ENCODE measurements at places on chromosomes 7 and 10.

DNA sequence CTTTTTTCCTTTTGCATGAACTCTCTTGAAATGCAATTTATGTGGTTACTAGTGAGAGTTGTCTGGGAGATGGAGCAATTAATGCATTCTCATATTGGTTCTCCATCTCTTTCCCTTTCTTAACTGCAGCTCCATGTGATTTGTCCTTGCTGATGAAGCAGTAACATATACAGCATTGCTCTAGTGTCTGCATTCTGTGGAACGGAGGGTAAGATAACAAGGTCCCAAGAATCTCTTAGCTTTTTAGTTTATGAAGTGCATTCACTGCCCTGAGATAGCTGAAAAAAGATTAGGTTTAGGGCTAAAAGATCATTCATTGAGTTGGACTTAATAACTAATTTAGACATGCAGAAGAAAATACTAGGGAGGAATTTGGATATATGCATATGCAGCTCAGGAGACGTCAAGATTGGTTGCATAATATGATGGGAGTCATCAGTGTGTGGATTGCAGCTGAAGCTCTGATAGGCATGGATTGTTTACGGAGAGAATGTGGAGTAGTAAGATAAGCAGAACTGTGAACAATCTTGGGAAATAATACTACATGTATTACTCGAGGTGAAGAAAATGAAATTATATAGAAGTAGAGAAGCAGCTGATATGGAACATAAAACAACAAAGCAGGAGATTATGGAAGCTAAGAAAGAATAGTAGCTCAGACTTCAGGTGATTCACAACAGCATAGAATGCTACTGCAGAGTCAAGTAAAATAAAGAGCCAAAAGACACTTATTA is 404.7 kb downstream of the ARL4A start:
- no peak for DNase-seq

- DNase-seq: no peak
Measured at GRCh38 chr10:132991706-132992432, 49.5 kb upstream of the CFAP46 start.

- no peak for DNase-seq
Measured at GRCh38 chr7:156456503-156457115, 184.0 kb upstream of the RNF32 start.

DNA sequence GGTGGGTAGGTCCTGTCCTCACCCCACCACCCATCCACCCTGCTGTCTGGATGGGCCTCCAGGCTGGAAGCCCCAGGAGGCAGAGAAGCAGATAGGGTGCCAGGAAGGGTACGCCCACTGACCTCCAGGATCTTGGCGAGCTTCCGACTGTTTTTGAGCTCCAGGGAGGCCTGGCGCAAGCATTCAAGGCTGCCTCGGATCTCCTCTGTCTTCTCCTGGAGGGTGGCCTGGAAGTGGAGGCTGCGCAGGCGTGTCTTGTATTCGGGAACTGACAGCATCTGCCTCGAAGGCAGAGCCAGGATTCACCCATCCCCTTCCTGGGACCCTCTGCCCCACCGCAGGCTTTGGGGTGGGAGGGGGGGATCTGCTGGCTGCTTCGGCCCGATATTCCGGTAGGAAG is 48.4 kb downstream of the GRID2IP start:
- no peak for DNase-seq

DNA sequence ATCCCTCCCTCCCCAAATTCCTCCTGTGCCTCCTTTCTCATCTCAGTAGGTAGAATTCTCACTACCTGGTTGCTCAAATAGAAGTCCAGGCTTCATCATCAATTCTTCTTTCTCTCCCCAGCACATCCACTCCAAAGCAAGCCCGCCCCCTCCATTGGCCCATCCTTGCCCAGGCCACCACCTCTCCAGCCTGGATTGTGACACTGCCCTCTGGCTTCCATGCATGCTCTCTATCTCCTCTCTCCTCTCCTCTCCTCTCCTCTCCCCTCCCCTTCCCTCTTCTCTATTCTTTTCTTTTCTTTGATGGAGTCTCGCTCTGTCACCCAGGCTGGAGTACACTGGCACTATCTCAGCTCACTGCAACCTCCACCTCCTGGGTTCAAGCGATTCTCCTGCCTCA is 144.9 kb downstream of the UBE2H start:
- no peak for DNase-seq

GRCh38 chr7:47764746-47765145 is 182.8 kb upstream of the TNS3 start:
- DNase-seq: no peak

GRCh38 chr7:12222889-12223579 is 11.9 kb downstream of the TMEM106B start:
- DNase-seq: peak; percentile 39

GRCh38 chr7:18491871-18492270 is 3.7 kb upstream of the HDAC9 start:
- DNase-seq: no peak

- no peak for DNase-seq
Measured at GRCh38 chr10:122404576-122404975, 30.1 kb downstream of the PLEKHA1 start.

GRCh38 chr7:112411186-112411795 is 39.0 kb upstream of the IFRD1 start:
- peak; percentile 52 for DNase-seq

DNA sequence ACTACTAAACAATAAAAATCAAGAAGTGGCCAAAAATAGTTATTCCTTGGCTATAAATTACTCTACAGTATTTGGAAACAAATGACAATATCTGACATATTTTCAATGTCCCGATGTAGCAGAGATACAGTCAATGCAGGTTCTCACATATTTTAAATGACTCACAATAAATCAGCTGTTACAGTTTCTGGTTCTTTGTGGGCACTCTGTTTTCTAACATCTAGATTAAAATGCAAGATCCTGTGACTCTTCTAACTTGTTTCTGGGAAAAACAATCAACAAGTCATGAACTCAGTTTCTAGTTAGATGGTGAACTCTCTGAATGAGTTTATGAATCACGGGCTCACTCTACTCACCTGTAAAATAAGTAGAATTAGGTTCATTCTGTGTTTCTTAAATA is 849.6 kb upstream of the MBL2 start:
- DNase-seq: no peak

GRCh38 chr7:16421333-16422102 is at the start of gene CRPPA:
TSS of gene CRPPA (minus strand) at chr7:16421538. CDS start at chr7:16421322, 216 bp downstream.
- no peak for DNase-seq

DNA sequence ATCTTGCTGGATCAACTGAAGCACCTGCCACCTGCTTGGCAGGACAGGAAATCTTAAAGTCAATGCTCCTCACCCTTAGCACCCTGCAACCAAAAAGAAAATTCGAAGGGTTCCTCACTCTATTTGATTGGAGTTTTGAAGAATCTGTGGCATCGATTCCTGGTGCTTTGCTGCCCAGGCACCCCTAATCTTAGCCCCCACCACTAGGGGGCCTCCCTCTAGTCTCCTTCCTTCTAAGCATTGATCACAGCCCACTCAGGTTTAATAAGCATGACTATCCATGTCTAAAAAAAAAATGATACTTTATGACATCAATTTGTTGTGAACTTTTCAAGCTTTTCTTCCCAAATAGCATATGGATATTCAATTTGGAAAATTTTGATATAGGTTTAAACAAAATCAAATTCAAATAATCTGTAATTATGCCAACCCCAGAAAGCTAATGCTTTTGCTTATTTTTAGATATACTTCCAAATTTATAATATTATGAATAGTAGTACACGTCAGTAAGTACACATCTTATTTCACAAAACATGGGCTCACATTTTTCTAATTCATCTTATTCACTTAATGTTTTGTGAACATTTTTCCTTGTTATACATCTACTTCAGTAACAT is 45.3 kb downstream of the NRG3 start:
- peak; percentile 21 for DNase-seq

DNA sequence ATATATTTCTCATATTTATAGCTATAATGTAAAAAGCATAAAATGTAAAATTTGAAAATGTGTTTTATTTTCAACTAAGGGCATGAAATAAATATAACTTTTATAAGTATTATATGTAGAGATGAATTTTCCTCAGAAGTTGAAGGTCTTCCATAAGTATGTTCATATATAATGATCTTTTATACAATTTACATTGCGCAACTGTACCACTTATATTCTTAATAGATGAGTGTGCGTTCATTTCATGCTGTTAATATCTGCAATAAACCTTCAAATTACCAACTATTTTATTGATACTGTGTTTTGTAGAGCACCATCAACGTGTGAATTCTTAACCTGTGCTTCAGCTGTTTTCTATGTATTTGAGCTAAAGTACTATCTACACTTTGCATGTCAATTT is 285.3 kb downstream of the CNTNAP2 start:
- no peak for DNase-seq

GRCh38 chr7:120404042-120404441 is 131.1 kb downstream of the KCND2 start:
- no peak for DNase-seq

DNA sequence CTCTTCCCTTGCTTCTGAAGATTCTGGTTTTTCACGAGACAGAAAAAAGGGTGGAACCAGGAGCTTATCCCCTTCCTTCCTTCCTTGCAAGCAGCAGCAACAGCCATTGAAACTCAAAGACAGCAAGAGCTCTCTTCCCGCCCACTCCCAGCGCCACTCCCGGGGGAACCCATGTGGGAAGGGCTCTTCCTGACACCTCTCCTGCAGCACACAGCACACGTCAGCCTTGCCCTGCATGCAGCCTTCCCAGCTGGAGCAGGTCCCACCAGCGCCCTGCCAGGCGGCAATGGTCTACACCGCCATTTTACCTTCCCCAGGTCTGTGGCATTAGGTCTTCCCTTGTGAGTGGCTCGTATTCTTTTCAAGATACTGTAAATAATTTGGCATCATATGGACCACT is 161.8 kb downstream of the MGMT start:
- no peak for DNase-seq

GRCh38 chr7:26655781-26656180 is 208.6 kb downstream of the SKAP2 start:
- no peak for DNase-seq

DNA sequence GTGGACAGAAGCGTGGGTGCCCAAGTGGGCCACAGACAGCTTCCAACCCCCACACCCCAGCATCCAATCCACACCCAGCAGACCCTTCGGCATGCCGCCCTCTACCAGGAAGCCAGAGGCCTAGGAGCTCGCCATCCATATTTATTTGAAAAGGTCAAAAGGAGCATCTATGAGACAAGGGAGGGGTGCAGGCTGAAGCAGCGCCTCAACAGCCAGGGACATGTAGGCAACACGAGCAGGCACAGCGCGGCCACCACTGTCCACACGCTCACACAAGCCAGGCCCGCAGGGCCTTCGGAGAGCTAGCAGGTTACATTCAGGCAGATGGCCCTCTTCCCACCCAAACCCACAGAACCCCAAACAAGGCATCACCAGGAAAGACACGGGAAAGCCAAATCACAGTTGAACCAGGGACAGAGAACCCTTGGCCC is 34.6 kb downstream of the PSAP start:
- no peak for DNase-seq

- peak; percentile 31 for DNase-seq
Measured at GRCh38 chr10:95729323-95730055, 26.5 kb upstream of the ENTPD1 start.

DNA sequence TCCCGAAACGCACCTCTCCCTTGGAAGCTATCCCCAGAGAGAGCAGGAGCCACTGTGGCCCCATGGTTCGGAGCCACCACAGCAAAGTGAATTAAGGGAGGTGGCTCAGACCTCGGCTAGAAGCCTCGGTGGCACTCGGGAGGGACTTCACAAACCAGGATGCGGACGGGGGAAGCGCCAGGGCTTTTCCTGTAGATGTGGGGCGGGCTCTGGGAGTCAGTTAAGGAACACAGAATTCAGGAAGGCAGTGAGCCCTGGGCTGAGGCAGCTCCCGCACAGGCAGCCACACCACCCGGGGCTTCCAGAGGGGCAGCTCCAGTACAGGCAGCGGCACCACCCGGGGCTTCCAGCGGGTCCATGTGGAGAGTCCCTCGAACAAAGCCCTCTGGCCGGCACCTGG is 42.7 kb upstream of the DPYSL4 start:
- DNase-seq: no peak

DNA sequence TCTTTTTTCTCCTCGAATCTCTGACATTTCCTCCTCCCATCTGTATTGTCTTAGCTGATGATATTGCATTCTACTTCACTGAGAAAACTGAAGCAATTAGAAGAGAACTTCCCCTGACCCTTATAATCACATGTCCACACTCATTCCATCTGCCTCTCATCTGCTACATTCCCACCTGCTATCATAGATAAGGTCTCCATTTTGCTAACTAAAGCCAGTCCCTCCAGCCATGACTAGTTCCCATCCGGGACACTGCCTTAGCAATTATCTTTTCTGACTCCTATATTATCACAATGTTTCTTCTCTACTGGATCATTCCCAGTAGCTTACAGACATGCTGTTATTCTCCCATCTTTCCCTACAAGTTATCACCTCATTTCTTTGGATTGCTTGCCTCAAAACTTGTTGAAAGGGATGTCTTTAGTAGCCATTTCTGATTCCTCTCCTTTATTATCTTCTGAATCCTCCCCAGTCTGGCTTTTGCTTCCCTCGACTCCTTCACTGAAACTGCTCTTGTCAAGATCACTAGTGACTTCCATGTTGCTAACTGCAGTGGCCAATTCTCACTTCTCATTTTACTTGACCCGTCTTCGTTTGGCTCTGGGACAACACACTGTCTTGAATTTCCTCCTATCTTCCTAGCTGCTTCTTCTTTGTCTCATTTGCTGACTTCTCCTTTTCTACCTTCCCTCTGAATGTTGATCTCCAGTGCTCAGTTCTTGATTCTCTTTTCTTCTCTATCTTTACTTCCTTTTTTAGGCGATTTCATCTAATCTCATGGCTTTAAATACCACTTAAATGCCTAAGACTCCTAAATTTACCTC is 35.9 kb downstream of the FZD1 start:
- DNase-seq: peak; percentile 73

DNA sequence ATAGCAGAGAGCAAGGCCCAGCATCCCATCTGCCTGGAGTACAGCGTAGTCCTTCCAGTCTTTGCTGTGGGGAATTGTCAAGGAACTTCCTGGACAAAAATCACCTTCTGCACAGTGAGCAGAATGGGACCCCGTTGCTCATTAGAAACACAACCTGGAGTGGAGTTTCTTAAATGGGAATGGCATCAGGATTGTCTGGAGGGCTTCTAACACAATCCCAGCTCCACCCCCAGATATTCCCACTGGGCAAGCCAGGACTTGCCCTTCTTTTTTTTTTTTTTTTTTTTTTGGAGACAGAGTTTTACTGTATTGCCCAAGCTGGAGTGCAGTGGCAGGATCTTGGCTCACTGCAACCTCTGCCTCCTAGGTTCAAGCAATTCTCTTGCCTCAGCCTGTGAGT is 356.4 kb downstream of the GALNT17 start:
- DNase-seq: no peak

- DNase-seq: no peak
Measured at GRCh38 chr7:110396021-110396420, 694.9 kb upstream of the LRRN3 start.

- DNase-seq: peak; percentile 44
Measured at GRCh38 chr10:135132-135600, at the start of gene ZMYND11. TSS of gene ZMYND11 (plus strand) at chr10:135455. CDS start at chr10:180013, 44,558 bp downstream.

Data from Kasumi-1 (cell line).